ENCODE measurements at places on chromosomes 5 and 9.

DNA sequence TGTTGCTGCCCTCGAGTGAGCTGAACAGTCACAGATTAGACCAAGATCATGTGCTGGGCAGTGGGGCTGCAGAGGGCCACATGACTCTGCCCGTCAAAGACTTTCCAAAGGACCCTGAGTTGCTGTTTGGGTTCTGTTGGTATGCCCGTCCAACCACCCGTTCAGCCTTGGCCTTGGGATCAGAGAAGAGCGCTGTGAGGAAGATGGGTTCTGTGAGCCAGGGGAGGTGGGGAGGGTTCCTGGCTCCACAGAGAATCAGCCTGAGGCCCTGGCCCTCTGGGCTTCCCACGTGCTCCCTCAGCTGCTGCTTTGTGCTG is 72.6 kb downstream of the RGS3 start:
- DNase-seq, result no peak

GRCh38 chr9:113313261-113313660 is 10.1 kb upstream of the RNF183 start:
- no peak for DNase-seq

GRCh38 chr5:172496671-172497371 is 42.5 kb upstream of the SH3PXD2B start:
- no peak for DNase-seq

DNA sequence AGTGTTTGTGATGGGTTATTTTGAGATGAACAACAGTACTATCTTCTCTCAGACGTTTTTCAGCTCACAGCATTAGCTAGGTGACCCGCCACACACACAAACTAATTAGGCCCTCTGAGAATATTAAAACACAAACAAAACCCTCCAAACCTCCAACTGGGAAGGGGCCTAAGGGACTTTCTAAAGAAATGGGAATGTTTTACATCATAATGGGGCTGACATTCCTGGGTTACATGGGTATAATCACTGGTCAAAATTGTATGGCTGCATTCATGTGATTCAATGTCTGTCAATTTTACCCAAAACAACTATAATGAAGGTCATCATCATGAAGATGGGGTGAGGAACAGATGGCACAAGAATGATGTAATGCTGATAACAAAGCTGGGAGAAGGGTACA is 59.6 kb downstream of the SPTLC1 start:
- DNase-seq, result no peak

GRCh38 chr9:75612754-75613153 is 277.7 kb upstream of the PCSK5 start:
- DNase-seq, result no peak
